ENCODE measurements at places on chromosomes 5 and 9.

DNA sequence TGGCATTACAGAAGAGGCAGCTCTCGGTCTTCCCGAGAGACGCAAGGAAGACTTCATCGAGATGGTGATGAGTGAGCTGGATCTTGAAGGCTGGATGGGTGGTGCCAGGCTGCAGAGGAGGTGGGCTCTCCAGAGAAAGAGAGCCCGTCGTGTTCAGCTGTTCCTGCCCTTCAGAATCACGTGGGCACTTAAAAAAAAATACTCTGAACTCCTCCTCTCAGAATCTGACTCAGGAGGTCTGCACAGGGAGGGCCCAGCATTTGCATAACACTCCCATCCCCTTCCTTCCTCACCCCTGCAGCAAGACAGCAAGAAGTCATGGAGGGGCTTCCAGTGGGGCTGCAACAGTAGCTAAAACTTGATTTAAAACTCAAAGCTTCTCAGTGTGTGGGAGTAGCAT lies 203.0 kb downstream of the ATPSCKMT start:
- no peak for DNase-seq

DNA sequence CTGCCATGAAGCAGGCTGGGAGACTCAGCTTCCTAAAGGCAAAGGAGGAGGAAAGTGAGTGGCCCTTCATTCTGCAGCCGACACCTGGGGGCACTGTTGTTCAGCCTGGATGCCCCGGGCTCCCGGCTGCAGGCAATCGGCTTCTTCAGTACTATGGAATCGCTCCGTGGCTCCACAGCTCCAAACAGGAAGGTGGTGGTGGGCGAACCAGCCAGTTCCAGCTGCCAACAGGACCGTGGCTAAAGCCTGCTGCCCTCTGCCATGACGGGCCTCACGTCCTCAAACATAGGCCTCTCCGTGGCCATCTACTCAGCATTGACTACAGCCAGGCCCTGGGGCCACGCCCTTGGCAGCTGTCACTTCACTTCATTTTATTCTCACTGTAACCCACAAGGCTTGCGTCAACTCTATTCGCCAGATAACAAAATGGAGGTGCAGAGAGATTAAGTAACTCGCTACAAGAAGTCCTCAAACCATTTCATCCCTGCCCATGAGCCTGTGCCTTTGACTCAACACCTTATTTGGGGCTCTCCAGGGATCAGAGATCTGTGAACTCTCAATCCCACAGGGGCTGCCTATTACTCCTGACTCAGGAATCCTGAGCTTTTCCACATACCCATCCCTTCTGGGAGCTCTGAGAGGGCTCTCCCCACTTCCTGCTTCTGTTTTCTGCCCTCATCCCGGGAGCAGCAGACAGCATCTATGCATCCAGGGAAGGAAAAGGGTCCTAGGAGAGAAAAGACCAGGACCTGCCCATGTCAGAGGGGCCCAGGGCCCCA lies 38.0 kb downstream of the PAX5 start:
- no peak for DNase-seq

DNA sequence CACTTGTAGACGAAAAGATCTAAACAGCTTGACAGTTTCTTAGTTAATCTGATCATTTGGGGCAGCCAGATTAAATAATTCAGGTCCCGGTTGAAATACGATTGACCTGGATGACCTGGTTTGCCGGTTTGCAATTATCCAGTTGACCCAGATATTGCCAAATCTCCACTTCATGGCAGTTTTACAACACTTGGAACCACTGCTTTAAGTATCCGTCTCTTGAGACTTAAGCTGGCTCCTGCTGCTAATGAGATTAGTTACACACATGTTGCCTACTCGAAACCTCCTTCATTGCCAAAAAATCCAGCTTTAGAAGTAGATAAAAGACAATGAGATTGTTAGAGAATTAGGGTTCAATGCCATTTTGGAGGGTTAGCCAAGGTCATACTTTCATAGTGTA lies 136.2 kb upstream of the HAPLN1 start:
- DNase-seq = no peak

DNA sequence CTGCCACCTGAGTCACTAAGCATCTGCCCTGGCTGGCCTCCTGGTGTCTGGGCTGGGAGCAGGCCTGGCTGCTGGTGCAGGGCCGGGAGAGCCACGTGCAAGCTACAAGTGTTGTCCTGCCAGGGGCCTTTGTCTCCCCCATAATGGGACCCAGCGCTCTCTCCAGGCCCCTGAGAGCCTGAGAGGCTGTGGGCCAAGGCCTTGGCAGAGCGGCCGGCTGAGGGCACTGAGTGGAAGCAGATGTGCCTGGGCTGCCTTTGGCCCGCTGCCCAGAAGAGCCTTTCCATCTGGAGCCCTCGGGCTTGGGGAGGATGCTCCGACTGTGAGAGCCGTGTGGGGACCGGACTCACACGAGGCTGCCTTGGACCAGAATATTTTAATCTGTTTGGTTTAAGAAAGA lies 185.5 kb downstream of the RGS3 start:
- DNase-seq = peak; percentile 47

- DNase-seq = no peak
These were observed 318.8 kb downstream of the PIK3R1 start for GRCh38 chr5:68534131-68534940.

DNA sequence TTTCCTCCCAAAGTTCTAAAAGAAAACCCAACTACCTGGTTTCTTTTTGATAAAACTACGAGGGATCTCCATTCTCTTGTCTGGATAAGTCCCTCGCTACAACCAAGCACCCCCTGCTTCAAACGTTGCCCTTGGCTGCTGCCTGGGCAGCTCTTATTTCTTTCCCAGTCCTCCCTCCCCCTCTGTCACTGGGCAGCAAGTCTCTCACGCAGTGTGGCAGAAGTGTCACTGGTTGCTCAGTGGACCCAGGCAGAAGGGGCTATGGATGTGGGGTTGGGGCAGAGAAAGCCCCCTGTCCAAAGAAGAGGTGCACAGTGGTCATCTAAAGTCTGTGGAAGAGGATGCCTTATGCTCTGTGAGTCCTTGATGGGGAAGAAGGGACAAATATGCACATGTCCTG lies 7.2 kb upstream of the SMIM32 start:
- no peak for DNase-seq

DNA sequence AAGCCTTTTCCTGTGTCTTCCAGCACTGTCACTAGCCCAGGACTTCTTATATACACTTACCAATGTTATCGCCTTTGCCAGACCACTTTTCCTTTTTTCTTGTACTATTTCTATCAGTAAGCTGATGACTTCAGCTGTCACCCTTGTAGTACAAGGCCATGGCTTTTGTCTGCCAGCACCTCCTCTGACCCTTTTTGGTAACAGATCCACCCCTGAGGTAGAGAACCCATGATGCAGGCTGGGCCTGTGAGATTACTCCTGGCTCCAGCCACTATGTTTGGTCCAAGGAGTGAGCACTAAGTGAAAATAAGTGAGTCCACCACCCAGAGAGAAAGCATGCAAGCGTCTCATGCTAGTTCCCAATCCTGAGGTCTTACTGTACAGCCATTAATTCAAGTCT lies 406.7 kb downstream of the MLLT3 start:
- no peak for DNase-seq

DNA sequence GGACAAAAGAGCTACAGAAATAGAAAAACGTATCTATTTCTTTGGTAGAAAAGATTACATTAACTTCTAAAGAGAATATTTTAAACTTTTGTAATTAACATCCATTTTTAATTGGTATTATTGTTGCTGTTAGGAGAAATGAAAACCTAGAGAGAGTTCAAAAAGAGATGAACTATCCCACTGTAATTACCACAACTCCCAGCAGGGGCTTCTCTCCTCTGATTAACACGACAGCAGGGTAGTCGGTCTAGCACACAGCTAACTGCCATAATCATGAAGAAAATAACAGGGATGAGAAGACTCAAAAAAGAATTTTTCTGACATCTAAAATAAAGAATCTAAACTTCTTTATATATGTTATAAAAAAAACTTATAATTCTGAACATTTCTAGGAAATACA lies 86.2 kb upstream of the CDH9 start:
- no peak for DNase-seq

- DNase-seq = no peak
These were observed 139.5 kb upstream of the RAPGEF1 start for GRCh38 chr9:131879181-131879910.

- DNase-seq = no peak
These were observed 5.1 kb downstream of the STARD4 start for GRCh38 chr5:111507276-111507675.

DNA sequence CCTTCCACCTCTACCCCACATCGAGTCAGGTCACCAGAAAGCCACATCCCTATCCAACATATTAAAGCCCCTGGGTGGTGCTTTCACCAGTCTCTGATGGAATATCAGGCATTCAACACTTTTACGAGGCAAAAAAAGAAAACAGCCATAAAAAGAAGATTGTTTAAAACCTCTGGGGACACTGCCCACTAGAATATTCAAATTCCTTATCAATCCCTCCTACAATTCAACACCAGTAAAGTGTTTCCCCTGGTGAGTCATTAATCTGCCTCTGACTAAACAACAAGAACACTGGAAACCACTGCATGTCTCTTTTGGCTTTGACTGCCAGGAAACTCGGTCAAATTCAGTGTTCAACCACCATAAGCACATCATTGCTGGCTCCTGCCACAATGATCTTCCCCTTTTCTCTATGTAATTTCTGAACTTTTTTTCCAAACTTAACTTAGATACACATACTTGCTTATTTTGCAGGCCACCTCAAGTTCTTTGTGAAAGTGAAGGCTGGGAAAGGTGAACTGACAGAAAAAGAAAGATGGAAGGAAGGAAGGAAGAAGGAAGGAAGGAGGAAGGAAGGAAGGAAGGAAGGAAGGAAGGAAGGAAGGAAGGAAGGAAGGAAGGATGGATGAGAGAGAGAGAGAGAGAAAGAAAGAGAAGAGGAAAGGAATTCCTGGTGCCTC lies 105.3 kb downstream of the PAX5 start:
- no peak for DNase-seq

DNA sequence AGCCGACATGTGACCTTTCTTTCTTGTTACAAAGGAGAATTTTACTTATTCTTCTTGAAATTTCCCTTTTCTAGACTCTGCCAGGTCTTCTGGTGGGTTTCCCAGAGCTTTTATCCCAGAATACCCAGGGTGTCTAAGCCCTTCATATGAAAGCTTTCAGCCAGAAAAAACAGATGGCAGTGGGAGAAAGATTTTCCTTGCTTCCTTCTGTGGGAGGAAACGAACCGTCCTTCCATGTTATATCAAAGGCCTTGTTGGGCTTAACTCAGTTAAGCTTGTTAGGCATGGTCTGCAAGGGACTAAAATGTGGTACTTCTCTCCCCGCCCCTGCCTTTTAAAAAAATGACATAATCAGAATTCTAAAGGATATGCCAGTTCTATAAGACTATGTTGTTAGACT lies 47.5 kb downstream of the SPATA31D1 start:
- no peak for DNase-seq

GRCh38 chr5:91224969-91225368 lies 158.1 kb downstream of the ARRDC3 start:
- DNase-seq = no peak

DNA sequence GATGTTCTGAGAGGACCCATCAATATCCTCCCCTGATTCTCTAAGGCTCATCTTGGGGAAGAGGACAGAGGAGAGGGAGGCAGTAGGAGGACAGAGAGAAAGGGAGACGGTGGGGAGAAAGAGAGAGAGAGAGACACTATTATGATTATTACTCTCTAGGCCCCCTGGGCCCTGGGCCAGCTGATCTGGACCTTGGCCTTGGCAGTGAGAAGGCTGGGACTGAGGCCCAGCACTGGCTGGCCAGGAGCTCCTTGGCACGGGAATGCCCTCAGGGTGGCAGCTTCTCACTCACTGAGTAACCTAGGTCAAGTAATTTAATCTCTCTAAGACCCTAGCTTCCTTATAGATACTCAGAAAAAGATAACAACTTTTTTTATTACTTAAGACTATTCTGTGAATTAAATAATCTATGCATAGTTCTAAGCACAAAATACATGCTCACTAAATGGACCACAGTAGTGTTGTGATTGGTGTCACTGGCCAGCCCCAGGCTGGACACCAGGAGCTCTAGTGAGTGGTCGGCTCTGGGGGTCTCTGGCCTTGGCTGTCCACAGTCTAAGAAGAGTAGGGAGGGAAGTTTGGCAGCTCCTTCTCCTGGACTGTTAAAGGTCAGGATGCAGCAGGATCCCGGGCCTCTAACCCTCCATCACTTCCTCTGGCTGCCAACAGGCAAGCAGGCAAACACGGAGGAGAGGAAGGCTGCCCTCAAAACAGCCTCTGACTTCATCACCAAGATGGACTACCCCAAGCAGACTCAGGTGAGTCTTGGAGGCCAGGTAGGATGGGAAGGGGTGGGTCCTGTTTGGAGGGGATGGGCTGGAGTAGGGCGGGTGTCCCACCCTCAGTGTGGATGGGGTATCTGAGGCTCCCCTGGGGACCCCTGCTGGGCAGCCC lies 50.0 kb downstream of the GSN start:
- no peak for DNase-seq

Data from frontal cortex (tissue), 4 donors.